ENCODE measurements at places on chromosomes 7 and 10.
A peak's percentile ranks its signal among the peaks of the same experiment; 100 is the strongest.

- no peak for DNase-seq
Measured at GRCh38 chr10:10330418-10330817, 687.3 kb upstream of the CELF2 start.

DNA sequence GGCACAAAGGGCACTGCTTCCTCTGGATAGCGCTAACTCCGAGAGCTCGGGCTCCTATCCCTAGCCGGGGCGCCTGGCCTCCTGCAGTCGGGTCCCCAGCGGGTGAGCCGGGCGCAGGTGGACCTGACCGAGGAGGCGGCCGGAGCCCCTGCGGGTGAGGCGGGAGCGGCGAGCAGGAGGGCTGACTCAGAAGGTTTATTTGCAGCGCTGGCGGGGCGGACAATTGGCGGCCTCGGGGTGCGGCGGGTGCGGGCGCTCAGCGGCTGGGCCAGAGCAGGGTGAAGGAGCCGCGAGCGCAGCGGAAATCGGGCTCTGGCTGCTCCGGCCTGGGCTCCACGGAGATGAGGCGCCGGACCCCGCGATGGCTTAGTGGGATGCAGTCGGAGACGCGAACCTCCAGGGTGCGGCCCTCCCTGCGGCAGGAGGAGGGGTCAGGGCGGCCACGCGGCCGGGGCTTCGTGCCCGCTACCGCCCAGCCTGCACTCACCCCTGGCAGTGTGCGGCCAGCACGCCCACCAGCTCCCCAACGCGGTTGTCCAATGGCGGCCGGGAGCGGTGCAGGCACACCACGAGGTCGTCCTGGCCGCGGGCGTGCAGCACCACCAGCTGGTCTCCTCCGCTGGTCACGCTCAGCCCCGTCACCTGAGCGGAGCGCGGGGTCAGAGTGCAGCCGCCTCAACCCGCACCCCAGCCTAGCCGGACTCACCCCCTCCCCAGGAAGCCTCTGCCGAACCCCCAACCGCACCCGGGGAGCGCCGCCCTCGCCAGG lies 16.1 kb downstream of the MYO1G start:
- DNase-seq, result peak; percentile 18

DNA sequence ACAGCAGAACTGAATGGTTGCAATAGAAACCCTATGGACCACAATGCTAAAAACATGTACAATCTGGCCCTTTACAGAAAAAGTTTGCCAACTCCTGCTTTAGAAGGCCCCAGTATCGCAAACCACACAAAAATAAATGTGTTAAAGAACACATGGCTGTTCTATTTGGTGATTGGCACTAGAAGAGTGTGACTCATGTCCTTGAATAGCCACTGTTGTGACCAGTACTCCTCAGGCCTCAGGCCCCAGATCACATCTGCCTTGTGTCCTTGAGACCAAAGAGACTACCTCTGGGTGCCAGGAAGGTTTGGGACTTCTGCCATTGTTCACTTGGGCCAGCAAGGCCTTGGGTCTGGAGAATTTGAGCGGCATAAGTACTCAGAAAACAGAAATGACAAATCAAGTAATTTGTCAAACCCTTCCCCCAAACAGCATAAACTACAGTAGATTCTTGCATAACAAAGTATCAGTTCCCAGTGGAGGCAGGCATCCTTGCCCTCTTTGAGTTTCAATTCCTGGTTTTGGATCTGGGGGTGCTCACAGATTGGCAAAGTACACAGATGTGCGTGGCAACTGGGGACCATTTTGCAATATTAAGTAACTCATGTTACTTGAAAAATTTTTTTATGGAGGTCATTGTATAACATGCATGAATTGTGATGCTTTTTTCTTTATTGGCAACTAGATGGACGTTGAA lies 50.2 kb downstream of the MTURN start:
- no peak for DNase-seq

DNA sequence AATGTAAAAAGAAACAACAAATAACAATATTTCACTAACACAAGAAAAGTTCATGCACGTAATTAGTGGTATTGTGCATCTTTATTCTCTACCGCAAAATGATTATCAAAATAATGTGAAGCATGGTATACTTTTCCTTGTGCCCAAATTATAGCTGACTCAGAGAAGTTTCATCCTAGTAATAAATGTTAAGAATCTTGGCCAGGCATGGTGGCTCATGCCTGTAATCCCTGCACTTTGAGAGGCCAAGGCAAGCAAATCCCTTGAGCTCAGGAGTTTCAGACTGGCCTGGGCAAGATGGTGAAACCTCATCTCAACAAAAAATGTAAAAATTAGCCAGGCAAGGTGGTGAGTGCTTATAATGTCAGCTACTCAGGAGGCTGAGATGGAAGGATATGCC lies 105.0 kb downstream of the KMT2C start:
- DNase-seq, result no peak

DNA sequence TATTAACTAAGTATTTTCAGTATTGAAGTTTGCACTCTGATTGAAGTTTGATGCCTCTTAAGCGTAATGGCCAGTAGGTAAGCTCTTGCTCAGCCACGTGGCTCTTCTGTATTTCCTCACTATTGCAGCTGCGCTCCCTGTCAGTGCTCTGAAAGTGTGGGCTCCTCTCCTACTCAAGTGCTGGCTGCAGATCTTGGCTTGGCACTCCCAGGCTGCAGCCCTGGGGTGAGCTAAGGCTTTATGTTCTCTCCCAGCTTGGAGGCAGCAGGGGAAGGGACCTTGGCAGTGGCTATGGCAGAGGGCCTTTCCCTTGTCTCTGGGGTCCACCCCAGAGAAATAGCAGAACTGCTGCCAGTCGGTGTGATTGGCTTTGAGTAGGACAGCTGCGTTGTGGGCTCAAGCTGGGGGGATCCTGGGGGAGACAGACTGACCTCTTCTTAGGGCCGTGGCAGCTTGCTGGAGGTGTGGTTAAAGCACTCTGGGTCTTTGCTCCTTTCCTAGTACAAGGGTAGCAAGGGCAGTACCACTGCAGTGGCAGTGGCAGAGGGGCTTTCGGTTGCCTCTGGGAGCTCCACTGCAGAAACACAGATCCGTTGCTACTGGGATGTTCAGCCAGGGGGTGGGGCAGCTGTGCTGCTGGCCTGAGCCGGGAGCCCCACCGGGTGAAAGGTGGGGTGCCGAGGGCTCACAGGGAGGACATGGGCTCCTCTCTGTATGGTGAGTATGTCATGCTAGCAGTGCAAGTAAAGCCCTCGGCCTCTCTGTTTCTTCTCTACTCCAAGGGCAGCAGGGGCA lies 100.5 kb downstream of the GLCCI1 start:
- DNase-seq, result no peak

DNA sequence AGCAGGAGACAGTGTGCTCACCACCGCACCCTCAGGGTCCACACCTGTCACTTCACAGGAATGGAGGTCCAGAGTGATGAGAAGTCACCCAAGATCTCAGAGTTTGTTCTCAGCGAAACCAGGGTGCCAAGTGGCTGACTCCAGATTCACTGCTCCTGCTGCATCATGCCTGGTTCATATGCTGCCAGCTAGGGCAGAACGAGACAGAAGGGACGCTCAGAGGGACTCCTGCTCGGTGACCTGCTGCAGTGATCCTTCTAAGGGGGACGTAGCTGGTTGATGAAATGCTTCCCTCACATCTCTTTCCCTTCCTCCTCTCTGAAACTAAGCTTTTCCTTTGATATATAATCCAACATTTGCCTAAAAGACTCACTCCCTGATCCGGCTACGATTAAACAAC lies 248.5 kb downstream of the SFMBT2 start:
- no peak for DNase-seq

DNA sequence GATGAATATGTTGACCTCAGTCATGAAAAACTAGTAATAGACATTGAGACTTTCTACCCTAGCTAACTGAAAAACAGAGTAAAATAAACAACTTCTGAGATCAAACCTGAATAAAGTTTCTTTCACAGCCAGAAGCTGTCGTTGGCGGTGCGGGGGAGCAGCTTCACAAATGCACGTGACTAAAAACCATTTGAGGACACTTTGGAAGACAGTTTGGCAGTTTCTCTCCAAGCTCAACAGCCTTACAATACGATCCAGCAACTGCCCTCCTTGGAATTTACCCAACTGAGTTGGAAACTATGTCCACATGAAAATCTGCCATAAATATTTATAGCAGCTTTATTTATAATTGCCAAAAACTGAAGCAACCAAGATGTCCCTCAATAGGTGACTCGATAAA lies 63.1 kb downstream of the CYTH3 start:
- no peak for DNase-seq

- DNase-seq, result no peak
Measured at GRCh38 chr10:6089334-6090219, 743 bp downstream of the RBM17 start.

DNA sequence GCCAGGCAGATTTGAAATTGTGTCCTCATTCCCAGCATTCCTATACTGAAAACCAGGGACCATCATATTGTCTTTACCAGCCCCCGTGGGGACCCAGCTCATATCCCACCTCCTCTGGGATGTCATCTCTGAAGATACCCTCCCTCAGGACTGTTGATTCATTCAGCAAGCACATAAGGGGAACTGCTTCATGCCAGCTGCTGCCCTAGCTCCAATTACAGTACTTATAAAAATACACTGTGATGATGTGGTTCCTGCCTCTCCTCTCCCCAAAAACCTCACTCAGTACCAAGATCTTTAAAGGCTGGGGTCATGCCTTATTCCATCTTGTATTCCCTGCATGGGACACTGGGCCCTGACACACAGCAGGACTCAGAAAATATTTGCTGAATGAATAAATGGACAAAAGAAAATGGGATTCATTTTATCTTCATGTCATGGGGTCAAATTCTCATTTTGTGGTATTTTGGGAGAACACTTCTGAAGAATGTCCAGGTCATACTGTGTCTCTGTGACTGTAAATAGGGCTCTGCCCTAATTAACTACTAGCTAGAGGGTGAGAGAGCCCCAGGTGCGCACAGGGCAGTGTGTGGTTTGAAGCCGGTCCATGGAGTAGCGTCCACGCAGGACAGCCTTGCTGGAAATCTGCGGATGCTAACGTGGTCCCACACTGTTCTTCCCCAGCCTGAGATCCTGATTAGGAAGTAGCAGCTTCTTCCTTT lies 29.0 kb upstream of the DAGLB start:
- DNase-seq, result no peak

DNA sequence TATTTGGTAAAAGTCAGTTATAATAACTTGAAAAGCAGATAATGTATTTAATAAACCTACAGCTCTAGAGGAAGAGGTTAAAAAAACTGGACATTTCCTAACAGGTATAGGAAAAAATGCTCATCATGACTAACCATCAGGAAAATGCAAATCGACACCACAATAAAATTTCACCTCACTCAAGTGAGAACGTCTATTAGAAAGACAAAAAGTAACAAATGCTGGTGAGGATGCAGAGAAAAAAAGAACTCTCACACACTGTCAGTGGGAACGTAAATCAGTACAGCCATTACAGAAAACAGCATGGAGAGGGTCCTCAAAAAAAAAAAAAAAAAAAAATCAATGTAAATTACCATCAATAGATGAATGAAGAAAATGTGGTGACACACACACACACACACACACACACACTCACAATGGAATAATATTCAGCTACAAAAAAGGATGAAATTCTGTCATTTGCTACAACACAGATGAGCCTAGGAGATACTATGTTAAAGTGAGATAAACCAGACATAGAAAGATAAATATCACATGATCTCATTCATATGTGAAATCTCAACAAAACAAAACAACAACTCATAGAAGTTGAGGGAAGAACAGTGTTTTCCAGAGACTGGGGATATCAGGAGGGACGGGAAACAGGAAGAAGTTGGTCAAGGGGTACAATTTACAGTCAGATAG lies 20.1 kb downstream of the EPC1 start:
- DNase-seq, result no peak

- DNase-seq, result no peak
Measured at GRCh38 chr10:93760490-93760889, 2.8 kb downstream of the LGI1 start.

GRCh38 chr10:45625879-45626278 lies 46.7 kb downstream of the ZFAND4 start:
- no peak for DNase-seq

DNA sequence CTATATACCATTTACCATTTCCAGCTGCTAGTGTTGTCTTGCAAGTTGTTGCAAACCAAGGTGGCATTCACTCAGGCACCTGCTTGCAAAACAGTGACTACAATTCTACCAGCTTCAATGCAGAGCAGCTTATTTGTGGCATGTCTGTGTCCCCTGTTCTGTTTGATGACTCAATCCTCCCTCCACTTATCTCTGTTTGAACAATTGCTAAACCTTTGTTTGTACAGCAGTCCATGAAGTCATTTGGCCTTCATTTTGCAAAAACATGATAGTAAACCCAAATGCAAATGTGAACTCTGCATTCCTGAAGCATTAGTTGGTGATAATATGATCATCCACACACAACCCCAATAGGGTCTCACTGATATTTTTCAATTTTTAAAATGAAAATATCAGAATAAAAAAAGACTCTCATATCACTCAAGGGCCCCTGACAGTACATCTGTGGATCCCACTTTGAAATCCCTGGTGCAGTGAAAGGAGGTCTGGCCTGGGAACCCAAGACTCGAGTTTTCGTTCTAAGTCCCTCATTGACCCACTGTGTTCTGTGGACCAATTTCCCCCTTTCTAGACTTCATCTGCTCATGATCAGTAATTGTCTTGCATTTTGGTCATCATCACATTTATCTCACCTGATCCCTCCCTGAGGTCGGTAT lies 425.4 kb downstream of the RPS24 start:
- no peak for DNase-seq

GRCh38 chr10:77906951-77907421 lies 19.6 kb downstream of the DLG5 start:
- DNase-seq, result no peak

GRCh38 chr10:71554671-71555070 lies 158.0 kb downstream of the CDH23 start:
- DNase-seq, result no peak

- no peak for DNase-seq
Measured at GRCh38 chr7:87574630-87575029, 26.1 kb downstream of the ABCB1 start.

DNA sequence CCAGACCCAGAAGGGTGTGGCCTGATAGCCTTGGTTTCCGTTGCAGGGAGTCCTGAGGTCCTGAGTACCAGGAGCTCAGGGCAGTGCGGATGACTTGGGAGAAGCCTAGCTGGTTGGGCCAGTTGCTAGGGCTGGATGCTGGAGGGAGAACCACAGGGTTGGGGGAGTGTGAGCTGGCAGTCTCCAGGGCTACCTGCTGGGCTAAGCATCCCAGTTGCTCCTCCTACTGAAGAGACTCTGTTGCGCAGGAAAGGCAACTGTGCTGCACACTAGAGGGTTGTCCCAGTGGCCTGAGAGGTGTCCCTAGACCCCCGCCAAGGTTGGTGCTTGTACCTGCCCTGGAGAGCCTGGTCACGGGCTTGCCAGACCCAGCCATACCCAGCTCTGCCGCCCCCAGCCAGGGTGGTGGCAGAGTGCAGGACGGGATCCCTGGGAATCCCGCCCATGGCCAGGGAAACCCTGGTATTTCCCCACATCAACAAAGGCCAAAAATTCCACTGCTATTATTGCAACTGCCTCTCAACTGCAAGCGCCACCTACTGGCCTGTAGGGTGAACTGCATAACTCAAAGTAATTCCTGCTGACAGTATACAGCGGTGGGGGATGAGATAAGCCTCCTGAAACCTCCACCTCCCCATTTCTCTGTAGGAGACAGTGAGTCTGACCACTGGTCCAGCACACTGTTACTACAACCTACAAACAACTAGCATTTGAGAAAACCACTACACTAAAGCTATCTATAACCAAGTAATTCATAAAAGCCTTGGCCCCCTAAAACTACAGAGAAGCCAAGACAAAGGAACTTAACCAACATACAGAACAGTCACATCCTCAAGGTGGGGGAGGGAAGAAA lies 67.6 kb upstream of the DDC start:
- no peak for DNase-seq
